ENCODE measurements at places on chromosomes 3 and 15.

GRCh38 chr3:30777426-30778113 is 116.9 kb downstream of the GADL1 start:
- DNase-seq, result no peak

GRCh38 chr3:184222521-184222920 is 6.9 kb upstream of the VWA5B2 start:
- no peak for DNase-seq

DNA sequence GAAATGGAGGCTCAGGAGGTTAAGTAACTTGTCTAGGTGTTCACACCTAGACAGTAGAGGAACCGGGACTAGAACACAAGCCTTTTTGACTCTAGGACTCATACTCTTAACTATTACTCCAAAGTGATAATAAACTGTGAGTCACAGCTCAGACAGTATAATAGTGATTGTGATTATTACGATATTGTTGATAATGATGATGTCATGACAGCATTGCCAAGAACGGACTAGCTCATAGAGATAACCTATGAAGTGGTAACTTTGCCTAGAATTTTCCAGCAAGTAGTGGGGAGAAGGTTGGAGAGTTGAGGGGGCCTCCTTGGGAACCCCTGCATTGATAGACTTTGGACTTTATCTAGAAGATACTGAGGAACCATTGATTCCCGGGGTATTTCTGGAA is 34.0 kb downstream of the STARD5 start:
- no peak for DNase-seq

DNA sequence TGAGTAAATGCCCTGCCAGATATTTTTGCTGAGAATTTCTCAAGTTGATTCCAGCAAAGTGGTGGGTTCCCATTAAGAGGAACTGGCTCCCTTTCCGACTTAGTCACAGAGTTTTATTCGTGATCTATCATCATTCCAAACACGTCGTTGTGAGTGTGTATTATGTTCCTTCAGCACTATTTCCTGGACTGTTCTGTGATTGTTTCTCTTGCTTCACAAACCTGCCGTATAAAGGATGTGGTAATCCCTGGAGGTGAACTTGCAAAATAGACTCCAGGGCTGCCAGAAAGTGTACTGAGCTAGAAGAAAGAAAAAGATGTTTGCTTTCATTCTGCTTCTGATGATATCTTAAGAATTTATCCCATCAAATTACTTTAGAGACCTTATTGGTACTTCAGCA is 14.5 kb upstream of the CAPN3 start:
- DNase-seq, result no peak

- DNase-seq, result no peak
Measured at GRCh38 chr3:10380906-10381305, 60.0 kb upstream of the SEC13 start.

DNA sequence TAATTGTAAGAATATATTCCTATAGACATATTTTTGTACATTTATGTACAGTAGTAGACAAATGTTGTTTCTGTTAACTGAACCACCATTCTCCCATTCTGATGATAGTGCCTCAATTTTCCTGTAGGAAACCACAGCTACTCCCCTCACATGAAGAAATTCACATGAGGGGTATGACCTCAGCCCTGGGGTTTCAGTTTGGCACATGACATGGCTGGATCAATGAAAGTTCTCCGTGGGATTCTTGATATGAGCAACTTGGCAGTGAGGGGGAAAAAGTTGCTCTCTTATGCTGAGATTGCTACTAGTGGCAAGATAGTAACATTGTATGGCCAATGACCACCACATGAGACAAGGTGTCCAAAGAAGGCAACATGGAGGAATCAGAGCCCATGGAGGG is 1090.3 kb upstream of the CFAP20DC start:
- no peak for DNase-seq

DNA sequence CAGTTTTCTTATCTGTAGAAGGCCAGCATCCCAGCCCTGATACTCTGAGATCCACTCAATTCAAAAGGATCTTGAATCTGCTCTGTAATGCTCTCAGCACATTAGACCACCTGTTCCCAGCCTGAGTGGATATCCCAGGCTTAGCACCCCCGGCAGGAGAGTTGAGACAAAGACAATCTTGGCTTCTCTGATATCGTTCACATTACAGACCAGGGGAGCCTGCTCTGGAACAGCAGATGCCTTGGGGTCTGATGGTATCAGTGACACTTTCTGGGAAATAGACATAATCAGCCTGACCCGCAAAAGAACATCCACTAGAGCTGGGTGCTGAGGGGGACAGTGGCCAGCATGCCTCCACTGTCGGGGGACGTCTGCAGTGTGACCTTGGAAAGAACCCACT is 70.6 kb downstream of the BDH1 start:
- no peak for DNase-seq

- DNase-seq, result no peak
Measured at GRCh38 chr15:25504307-25504706, 65.5 kb upstream of the UBE3A start.

DNA sequence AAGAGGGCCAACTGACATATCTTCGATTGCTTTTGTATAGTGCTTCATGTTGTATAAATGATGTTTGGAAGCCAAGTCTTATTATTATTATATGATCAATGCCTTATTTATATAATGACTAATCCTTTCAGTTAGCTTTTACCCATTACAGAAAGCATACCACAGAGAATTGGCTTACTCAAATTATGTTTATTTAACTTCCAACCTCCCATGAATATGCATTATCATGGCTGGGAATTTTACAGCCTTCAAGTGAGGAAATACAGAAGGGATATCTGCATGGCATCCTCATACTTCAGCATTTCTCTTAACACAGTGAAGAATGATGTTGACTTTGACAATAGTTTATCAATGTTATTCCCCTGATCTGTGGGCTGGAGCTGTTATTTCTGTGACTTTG is 225.9 kb upstream of the GAP43 start:
- DNase-seq, result no peak

DNA sequence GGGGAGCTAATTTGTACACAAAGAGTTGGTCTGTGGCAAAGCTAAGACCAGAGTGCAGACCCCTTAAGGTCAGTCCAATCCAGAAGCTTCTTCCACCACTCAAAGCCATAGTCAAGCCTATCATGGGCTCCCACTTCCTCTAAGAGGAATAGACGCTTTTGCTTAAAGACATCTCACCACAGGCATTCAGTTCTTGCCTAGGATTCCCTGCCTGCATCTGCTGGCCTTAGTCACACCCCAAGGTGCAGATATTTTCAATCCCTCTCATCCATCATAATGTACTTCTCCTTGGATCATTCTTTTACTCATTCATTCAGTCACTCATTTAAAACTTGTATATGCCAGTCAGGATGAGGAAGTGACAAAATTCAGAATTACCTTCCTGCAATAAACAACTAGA is 179.6 kb upstream of the STT3B start:
- DNase-seq, result no peak

GRCh38 chr3:150133293-150133692 is 162.6 kb upstream of the PFN2 start:
- no peak for DNase-seq

DNA sequence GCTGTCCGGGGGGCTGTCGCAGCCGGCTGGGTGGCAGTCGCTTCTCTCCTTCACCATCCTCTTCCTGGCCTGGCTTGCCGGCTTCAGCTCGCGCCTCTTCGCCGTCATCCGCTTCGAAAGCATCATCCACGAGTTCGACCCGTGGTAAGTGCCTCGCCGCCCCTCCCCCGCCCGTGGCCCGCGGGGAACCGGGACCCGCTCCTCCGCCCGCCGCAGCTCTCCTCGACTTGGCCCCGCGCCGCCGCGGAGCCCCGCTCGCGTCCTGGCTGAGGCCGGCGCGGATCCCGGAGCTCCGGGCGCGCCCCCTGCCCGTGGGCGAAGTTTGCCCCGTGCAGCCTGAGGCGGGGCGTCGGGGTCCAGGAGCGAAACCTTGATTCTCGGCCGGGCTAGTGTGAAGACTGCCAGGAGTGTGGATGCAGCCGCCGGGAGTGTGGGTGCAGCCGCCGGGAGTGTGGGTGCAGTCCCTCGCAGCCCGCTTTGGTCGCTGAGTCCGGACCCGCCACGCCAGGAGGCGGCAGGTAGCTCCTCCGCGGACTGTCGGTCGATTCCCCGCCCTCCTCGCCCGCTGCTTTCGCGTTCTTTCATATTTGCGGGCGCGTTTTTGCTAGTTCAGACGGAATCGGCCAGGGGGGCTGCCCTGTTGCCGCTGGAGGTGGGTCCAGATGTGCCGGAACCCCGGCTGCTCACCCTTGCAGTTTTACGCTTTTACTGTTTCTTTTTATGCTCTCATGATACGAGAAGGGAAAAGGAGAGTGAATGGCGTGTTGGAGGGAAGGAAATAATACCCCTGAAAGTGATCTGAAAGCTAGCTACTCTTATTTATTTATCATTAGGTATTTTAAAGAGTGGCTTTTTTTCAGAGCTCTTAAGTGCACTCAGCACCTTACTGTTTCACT is 692 bp downstream of the STT3B start:
- peak; percentile 59 for DNase-seq

GRCh38 chr3:62665627-62666437 is 209.4 kb downstream of the CADPS start:
- DNase-seq, result no peak

DNA sequence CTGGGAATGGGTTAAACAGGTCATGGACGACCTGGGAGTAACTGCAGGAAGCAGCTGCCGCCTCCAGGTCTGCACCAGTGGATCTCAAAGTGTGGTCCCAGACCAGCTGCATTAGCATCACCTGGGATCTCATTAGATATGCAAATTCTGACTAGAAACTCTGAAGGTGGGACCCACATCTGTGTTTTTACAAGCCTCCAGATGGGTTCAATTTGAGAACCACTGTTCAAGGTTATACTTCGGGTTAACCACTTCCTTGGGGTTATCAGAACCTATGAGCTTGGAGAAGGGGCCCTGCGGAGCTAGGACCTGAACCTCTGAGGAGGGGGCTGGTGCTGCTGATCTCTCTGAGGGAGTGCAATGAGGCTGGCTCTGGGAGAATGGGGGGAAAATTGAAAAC is 324.8 kb upstream of the CTDSPL start:
- no peak for DNase-seq

DNA sequence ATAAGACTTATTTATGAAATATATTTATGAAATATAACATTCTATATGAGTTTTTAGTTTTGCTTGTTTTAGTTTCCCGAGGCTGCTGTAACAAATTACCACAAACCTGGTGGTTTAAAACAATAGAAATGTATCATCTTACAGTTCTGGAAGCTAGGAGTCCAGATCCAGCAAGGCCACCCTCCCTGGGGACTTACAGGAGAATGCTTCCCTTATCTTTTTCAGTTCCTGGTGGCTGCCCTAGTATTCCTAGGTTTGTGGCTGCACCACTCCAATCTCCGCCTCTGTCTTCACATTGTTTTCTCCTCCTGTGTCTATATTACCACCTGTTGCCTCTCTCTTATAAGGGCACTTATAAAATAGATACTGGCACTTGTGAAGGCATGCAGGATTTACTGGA is 877.8 kb downstream of the TUSC7 start:
- no peak for DNase-seq

- no peak for DNase-seq
Measured at GRCh38 chr3:147414390-147415138, 5.4 kb downstream of the ZIC1 start.

GRCh38 chr15:43483297-43484128 is 9.4 kb downstream of the TP53BP1 start:
- no peak for DNase-seq

DNA sequence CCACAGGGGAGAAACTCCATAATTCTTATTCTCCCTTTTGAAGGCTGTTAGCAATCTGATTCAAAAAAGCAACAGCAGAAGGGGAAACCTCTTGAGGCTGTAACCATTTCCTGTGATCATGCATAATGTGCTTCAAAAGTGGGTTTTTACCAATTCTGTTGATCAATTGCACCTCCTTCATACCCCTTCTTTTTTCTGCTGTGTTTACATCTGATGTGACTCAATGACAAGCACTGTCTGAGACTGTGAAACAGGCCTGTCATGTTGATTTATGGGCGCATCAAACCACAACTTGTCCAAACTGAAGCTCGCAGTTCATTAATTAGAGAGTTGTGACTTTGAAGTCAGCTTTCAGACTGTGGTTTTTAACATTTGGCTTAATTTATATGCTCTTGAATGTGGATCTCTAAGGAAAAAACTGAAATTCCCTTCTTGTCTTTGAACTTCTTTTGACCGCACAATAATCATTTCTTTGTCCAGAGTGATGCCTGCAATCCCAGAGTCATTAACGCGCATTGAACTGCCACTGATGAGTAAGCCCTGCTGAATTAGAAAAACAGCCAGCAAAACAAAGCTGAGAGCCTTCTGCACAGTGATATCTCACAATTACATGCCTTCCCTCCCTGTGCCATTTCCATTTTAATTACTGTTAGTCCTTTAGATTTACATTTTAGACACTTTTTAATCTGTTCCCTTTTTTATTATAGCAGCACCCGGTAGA is 532.8 kb downstream of the FOXP1 start:
- no peak for DNase-seq

- DNase-seq, result no peak
Measured at GRCh38 chr3:123380261-123380660, 68.6 kb downstream of the ADCY5 start.

- DNase-seq, result no peak
Measured at GRCh38 chr3:12611117-12611516, 52.8 kb downstream of the RAF1 start.

All from stimulated activated CD4-positive, alpha-beta T cell treated with anti-CD3 and anti-CD28 coated beads, Interleukin-4, amount 100 ng/mL, for 1 hour (primary cell).